CD4-positive, alpha-beta T cell treated with Interferon alpha-2 for 1 hour (primary cell): ENCODE measurements at places on chromosomes 13 and 19.

DNA sequence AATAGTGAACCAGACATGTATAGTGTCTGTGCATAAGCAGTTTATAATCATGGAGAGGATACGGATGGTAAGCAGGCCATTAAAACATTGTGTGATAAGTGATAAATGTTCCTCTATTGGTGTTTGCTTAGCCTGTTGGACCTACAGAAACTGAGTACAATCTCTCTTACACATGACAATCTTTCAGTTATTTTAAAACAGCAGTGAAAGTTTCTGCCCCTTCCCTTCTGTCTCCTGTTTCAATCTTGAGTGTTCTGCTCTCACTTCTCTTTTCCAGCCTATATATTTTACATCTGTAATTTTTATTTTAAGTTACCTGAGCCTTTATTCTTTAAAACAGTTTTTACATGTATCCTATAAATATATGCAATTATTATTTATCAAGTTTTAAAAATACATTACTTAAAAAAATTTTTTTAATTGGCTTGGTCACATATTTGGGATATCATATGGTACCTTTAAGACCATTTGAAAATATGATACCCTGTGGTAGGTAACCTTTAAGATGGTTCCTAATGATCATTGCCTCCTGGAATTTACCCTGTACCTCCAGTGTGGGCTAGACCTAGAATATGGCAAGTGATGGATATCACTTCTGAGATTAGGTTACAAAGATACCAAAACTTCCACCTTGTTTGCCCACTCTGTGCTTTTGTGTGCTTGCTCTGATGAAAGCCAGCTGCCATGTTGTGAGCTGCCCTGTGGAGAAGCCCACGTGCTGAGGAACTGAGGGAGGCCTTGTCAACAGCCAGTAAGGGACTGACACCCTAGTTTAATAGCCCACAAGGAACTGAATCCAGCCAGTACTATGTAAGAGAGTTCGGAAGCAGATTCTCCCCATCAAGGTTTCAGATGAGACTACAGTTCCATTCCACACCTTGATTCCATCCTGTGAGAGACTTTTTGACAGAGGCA, 99.3 kb downstream of the DHRS12 start:
- no peak for DNase-seq

DNA sequence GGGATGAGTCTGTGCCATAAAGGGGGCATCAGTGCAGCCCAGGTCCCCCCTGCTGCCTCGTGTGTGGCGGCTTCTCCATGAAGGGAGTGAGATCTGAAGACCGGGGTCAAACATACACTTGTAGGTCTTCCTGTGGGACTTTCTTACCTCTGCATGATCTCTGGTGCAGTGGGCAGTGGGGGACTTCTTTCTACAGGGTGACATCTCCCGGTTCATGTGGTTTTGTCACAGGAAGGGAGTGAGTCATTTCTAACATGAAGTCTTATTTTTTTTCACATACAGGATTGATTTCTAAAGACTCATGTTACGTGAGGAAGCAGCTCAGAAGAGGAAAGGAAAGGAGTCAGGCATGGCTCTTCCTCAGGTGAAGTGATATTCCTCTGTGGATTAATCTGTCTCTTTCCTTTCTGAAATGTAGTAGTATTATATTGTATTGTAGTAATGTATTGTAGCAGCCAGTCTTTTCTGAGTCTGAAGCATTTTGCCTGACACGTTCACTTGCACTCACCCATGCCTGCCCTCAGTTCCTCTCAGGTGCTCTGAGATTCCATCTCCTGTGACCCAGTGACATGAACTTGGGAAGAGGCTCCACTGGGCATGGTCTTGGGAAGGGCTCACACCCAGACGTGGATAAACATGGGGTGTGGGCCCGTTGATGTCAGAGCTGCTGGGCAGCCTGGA, 15.7 kb downstream of the ZNF808 start:
- peak; percentile 20 for DNase-seq

GRCh38 chr19:10418485-10419199, 1.7 kb upstream of the PDE4A start:
- peak; percentile 38 for DNase-seq

GRCh38 chr19:29507081-29507860, 18.5 kb upstream of the VSTM2B start:
- no peak for DNase-seq

DNA sequence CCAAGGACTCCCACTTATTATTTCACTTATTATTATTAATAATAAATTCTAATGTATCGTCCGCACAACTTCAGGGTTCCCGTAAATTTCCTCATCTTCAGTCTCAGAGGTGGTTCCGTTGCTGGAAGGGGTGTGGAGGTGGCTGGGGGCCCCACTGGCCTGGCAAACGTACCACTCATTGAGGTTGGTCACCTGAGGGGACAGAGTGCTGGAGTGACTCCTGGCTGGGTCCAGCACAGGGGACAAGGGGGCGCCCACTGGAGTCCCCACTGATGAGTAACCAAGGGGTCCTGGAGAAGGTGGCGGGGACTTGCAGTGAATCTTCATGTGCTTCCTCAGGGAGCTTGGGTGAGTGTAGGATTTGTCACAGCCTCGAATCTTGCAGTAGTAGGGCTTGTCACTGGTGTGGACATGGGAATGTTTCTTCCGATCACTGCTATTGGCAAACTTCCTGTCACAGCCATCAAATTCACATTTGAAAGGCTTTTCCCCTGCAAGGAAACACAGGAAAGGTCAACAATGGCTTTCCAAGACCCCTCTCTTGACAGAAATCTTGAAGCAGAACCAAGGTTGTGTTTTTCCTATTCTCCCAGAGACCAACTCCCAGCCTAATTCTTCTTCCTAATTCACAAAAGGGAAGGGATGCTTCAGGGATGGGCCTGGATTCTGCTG, 6.1 kb downstream of the ZIC5 start:
- DNase-seq, result no peak

DNA sequence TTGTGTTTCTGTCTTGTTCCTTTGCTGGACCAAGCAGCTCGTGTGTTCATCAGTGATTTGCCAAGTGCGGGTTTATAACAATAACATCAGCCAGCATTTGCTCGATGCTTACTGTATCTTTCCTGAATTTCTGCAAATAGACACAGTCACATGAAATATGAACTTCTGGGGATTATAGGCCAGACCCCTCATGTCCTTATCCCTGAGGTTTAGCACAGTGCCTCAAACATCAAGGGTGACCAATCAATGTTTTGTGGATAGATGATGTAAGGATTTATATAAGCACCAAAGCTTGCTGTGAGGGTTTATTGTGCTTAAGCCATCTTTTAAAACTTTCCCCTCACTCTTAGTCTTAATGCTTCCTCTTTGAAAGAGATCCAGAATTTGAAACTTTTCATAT, 323.9 kb downstream of the SLC7A1 start:
- DNase-seq, result no peak
